CD14-positive monocyte (primary cell): ENCODE measurements at places on chromosomes 3 and 15.

- DNase-seq, result no peak
Observed at GRCh38 chr15:51349156-51349844, 7.8 kb downstream of the GLDN start.

DNA sequence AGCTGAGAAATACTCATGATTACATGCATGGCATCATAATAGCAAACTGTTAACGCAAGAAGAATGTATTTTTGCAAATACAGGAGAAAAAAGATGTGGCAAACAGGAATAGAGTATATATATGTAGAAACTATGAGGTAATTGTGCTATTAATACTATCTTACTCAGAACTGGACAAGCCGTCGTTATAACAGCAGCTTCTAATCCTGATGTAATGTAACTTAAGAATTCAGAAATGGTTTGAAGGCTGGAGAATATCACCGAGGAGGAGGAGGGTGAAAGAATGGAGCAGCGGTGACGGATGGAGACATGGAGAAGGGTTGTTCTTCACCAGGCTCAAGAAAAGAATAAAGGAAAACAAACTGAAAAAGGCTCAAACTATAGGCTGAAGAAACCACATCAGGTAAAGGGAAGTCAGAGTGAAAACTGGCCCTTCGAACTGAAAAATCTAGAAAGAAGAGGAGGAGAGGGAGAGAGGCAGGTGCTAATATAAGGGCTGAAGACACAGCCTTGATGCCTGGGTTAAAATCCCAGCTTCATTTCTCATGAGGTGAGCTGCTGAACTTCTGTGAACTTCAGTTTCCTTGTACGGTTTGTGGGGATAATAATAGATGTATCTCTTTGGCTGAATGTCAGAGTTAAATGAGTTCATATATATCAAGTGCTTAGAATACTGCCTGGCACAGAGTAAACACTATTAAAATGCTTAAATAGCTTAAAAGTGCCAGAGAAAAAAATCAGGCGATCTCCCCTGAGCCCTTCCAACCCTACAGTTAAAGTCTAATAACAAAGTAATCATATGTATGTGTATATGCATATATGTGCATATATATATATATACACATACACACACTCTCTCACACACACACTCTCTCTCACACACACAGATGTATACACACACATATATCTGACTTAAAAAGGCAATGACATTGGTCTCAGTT is 43.9 kb downstream of the GOLIM4 start:
- no peak for DNase-seq

GRCh38 chr15:31396881-31397560 is 70.4 kb downstream of the KLF13 start:
- DNase-seq, result peak; percentile 86

DNA sequence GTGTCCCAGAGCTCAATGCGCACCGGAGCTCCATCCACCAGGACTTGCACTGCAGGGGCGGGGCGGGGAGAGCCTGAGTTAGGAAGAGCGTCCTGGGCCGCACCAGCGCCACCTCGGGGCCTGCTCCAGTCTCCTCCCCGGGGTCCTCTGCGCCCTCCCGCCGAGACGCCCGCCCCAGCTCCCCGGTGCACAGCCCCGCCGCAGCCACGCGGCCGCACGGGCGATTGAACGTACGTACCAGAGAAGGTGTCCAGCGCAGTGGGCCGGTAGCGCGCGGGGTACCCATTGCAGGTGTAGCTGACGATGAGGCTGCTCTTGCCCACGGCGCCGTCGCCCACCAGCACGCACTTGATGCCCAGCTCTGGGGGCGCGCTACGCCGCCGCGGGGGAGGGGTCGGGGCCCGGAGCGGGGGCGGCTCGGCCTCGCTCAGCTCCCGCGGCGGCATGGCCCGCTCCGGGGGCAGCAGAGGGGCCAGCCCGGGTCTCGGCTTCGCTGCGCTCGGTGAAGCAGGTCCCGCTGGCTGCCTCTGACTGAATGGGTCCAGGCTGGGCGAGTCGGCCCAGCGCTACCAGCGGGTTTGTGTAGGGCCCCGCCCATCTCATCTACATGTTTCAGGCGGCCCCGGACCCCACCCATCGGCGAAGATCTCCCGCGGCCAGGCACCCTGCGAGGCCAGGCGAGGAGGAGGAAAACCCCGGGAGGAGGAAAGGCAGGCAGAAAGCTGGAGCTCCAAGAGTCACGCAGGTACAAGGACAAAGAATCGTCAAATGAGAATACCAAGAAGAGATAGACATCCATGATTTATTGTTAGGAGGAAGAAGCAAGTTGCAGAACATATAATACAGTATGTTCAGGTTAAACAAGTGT is at the start of gene RHOV:
TSS of gene RHOV (minus strand) at position 541 of the 868 bp plus-strand sequence. CDS start at position 446, 95 bp downstream.
- DNase-seq, result peak; percentile 42

GRCh38 chr15:31285772-31286261 is 40.8 kb upstream of the KLF13 start:
- no peak for DNase-seq

DNA sequence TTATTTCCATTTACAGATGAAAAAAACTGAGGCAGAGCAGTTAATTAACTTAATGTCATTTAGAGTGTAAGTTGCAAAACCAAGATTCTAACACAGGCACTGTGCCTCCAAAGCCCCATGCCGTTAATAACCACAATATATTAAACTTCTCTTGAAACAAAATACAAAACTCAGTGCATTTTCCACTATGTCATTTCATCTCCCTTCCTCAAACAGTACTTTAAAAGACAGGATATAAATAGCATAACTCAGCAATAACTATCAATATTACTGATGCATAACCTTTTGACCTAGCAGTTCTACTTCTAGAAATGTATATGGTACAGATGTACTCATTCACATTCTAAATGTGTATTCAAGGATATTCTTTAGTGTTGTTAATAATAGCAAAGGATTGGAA is 5.1 kb upstream of the TASOR start:
- DNase-seq, result no peak

DNA sequence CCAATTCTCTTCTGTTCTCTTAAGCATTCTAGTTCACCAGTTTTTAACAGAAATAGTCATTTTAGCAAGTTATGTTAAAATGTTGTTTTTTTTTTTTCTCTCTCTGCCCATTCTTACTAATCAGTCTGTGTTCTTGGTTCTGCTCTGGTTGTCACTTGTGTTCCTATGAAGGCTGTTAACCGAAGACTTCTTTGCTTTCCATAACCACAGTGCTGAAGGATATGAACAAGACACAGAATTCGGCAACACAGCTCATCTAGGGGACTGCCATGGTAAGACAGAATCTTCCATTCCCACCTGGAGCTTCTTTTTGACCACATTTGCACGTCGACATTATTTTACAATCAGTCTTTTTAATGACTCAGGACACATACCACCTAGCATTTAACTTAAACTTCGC is 49.1 kb downstream of the SEMA6D start:
- DNase-seq, result no peak

- DNase-seq, result no peak
Observed at GRCh38 chr3:190097025-190097424, 23.7 kb downstream of the P3H2 start.

GRCh38 chr15:80596521-80596976 is 98.6 kb upstream of the ABHD17C start:
- DNase-seq, result no peak
